ENCODE measurements at places on chromosomes 3 and 15.

GRCh38 chr15:81273200-81273599, 50.7 kb downstream of the STARD5 start:
- no peak for DNase-seq

GRCh38 chr3:70582803-70583202, 270.4 kb upstream of the MDFIC2 start:
- DNase-seq, result no peak

- no peak for DNase-seq
These were observed 19.8 kb upstream of the NUDT16 start for GRCh38 chr3:131361464-131362421.

- DNase-seq, result no peak
These were observed 102.0 kb downstream of the RBMS3 start for GRCh38 chr3:29382845-29383244.

- DNase-seq, result no peak
These were observed 55.2 kb upstream of the TRAK1 start for GRCh38 chr3:42035816-42036482.

DNA sequence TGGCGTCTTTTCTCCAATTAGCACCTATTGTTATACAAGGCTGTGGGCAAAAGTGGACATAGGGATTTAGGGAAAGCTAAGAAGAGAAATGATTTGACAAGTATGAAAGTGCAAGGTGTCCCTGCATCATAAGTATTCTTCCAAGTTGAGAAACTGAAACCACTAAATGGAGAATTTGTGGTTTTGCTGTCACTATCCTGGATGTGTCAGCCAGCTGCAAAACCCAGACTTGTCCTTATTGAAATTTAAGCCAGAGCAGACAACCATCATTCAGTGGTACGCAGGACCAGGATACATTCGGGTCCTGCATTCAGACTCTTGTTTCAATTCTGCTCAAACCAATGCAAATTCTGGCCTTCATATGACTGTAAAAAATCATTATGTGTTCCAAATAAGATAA, 384.8 kb upstream of the TGFBR2 start:
- no peak for DNase-seq

Data from stimulated activated CD4-positive, alpha-beta T cell treated with anti-CD3 and anti-CD28 coated beads, Interleukin-15, amount 100 ng/mL, for 1 hour (primary cell).